ENCODE measurements at places on chromosomes 6 and 20.

DNA sequence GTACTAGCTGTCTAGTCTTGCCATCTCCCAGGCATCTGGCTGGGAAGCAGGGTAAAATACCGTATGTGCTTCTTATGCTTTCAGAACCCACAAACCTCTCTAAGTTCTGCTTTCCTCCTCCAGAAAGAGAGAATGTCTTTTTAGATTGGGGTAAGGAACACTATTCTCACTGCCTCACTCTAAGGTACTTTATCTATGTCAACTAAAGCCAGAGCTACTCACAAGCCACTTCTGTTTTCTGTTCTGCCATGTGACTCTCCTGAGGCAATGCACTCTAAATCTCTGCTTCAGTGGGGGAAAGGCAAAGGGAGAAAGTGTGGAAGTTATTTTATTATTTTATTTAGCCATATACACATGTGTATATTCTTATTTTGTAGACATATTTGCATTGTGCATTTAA is 15.6 kb downstream of the MEP1A start:
- DNase-seq: no peak

- DNase-seq: peak; percentile 67
These were observed 258.6 kb downstream of the FNDC1 start for GRCh38 chr6:159427771-159428170.

- no peak for DNase-seq
These were observed 38.0 kb downstream of the CITED2 start for GRCh38 chr6:139336488-139336887.

DNA sequence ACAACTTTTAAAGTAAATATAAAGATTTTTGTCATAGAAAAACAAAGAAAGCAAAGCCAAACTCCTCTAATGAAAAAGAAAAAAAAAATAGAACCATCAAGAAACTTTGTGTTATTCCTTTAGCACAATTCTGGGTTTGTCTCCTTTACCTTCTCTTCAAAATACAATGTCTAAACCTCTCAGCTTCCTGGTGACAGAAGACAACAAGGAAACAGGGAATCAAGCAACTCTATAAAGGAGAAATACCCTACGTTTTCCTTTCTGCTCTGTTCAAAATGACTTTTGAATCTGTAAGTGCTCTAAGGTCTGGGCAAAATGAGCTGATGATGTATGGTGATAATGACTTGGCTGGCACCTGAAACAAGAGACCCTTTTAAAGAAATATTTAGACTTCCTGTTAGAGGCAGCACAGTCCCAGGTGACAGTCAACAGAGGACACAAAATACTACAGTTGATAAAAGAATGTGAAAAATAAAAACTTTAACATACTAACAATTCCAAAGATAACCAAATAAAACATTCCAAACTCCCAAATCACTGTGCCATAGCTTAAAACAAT is 101.4 kb downstream of the PRDM1 start:
- DNase-seq: no peak

GRCh38 chr6:48087448-48087847 is 23.5 kb downstream of the PTCHD4 start:
- DNase-seq: no peak

DNA sequence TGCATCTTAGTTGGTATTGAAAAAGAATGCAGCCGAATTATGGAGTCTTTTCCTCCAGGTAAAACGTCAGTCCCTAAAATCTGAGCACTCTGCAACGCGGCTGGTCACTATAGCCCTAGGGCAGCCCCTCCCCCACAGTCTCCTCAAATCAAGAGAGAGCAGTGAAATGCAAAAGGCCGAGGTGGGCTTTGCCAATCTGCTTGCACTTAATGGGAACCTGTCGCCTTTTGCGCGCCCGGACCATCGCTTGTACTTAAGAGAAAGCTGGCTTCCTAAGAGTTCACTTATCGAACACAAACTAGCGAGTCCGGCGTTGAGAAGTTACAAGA is 447 bp downstream of the MCM3 start:
- DNase-seq: no peak

- peak; percentile 59 for DNase-seq
These were observed 29.2 kb downstream of the SGK1 start for GRCh38 chr6:134288538-134289203.

DNA sequence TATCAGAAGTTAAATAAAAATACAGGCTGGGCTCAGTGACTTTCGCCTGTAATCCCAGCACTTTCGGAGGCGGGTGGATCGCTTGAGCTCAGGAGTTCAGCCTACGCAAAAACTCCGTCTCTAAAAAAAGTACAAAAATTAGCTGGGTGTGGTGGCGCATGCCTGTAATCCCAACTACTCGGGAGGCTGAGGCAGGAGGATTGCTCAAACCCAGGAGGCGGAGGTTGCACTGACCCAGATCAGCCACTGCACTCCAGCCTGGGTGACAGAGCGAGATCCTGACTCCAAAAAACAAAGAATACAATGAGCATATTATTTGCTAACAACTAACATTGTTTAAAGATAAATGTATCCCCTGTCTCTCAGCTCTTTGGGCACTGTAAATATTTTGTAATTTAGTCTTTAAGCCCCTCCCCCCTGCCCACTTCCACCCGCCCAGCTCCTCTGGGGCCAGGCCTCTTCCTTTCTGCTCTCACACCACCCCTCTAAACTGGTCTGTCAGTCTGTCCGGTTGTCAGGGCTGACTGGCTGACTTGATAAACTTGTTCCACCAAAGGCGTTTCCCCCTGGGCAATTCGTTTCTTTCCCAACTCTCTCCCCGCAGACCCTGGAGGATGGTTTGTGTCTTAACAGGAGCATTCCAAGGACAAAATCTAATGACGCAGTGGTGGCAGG is 62.4 kb upstream of the QKI start:
- no peak for DNase-seq

Measured in hindlimb muscle (tissue), 1 donor.